ENCODE measurements at places on chromosomes 1 and 21. TPM values are rescaled to one million over a fixed set of nuclear protein-coding genes. Genes with fewer than 3 reads are reported as not detected.

TNFSF4 gene
- total RNA-seq: 1.6 TPM

RNU1-1 gene
- 34,682 TPM for total RNA-seq

KRTAP19-3 gene
- total RNA-seq: 9.7 TPM

FAM110D gene
- 0.30 TPM for total RNA-seq

NBL1 gene
- total RNA-seq: 34.6 TPM

Measured in skin of body (tissue), 3 donors.